ENCODE measurements at places on chromosomes 5 and 9. TPM values are rescaled to one million over a fixed set of nuclear protein-coding genes. Genes with fewer than 3 reads are reported as not detected.

The OSMR gene
- total RNA-seq, result 85.6 TPM

The WDR31 gene
- total RNA-seq, result 2.6 TPM

The STK10 gene
- total RNA-seq, result 56.9 TPM

The TAF11L2 gene
- not detected for total RNA-seq

The CBY3 gene
- not detected for total RNA-seq

The SGTB gene
- 10.8 TPM for total RNA-seq

The ELOVL7 gene
- 8.2 TPM for total RNA-seq

The CATSPER3 gene
- total RNA-seq, result 0.87 TPM

The GAPT gene
- 5.2 TPM for total RNA-seq

The SEMA5A gene
- 38.9 TPM for total RNA-seq

The ROR2 gene
- 5.5 TPM for total RNA-seq

The IGFBPL1 gene
- total RNA-seq, result 0.87 TPM

The FCN2 gene
- not detected for total RNA-seq

The IL4 gene
- total RNA-seq, result not detected

The ADAMTS6 gene
- total RNA-seq, result 2.3 TPM

The SLIT3 gene
- 70.0 TPM for total RNA-seq

The SMIM33 gene
- not detected for total RNA-seq

The SLC6A3 gene
- 0.52 TPM for total RNA-seq

The FOXD4L5 gene
- total RNA-seq, result 0.41 TPM

The ARSI gene
- total RNA-seq, result 4.0 TPM
